Hypothalamus (tissue), 51 donors: ENCODE measurements at places on chromosomes 3 and 15.

- DNase-seq, result no peak
Measured at GRCh38 chr3:126361211-126361610, 4.0 kb upstream of the KLF15 start.

GRCh38 chr3:86029590-86029989 is 961.4 kb downstream of the VGLL3 start:
- no peak for DNase-seq

GRCh38 chr3:143552851-143553250 is 295.4 kb downstream of the SLC9A9 start:
- no peak for DNase-seq

GRCh38 chr3:143514874-143515273 is 333.4 kb downstream of the SLC9A9 start:
- DNase-seq, result no peak

- no peak for DNase-seq
Measured at GRCh38 chr3:39050029-39050428, 1.7 kb downstream of the SCN11A start.

- no peak for DNase-seq
Measured at GRCh38 chr15:70436428-70436827, 326.9 kb downstream of the UACA start.

DNA sequence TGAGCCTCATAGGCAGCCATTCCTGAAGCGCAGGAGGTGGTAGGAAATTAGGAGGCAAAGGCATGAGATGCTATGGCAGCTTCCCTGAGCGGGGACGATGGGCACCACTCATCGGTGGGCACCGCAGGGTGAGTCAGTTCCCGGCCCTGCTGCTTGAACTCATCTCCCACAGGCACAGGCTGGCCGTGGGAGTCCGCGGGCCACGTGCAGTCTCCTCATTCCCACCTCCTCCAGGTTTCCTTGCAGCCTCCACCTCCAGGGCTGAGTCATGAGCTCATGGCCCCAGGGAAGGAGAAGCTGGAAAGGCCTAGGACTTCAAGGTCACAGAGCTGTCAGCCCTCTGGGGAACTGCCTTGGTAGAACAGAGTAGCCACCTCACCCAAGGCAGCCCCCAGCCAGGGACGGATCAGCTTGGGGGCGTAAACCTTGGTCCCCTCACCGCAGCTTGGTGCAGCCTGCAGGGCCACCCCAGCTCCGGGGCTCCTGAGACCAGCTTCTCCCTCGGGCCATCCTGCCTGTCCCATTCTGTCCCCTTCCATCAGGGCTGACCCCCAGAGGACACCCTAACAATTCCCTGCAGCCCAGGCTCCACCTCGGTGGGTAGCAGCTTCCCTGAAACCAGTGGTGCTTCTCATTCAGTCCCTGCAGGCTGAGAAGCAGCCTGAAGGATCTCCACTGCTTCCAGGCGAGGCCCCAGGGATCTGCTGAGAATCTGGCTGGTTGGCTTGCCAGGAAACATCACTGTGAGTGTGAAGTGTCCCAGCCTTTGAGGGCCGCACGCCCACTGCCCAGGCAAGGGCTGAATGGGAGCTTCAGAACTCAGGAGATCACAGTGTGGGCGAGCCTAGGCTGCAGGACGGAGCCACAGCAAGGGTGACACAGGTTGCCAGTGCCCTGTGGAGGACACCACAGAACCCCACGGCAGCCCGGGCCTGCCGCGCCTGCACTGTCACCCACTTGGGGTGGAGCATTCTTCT is 150.7 kb upstream of the MEF2A start:
- no peak for DNase-seq

DNA sequence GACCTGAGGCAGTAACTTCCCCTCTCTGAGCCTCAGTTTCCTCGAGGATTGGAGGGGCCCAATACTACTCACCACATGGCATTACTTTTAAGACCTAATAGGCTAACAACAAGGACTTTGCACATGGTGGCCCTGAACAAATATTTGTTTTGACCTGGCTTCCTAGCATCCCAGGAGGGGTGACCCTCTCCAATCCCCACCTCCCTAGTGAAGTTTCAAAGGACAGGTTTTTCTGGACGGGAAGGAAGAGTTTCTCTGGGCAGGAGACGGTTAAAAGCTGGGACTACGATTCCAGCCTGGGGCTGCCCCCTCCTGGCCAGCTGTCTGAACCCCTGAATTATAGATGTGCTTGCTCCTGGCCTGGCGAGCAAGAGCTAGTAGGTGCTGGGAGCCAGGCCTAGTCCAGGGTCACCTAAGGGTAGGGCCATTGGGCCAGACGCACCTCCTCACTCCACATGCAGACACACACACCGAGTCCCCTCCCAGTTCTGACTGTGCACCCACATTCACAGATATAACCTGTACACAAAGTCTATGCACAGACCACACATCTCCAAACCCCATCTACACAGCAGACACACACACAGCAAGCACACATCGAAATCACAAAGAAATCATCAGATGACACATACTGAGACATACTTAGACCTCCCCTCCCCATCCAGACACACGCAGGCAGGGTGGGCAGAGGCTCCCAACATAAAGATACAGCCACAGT is 2.7 kb upstream of the ISL2 start:
- DNase-seq, result no peak

- DNase-seq, result peak; percentile 37
Measured at GRCh38 chr15:68829068-68829467, 8.4 kb upstream of the ANP32A start.

DNA sequence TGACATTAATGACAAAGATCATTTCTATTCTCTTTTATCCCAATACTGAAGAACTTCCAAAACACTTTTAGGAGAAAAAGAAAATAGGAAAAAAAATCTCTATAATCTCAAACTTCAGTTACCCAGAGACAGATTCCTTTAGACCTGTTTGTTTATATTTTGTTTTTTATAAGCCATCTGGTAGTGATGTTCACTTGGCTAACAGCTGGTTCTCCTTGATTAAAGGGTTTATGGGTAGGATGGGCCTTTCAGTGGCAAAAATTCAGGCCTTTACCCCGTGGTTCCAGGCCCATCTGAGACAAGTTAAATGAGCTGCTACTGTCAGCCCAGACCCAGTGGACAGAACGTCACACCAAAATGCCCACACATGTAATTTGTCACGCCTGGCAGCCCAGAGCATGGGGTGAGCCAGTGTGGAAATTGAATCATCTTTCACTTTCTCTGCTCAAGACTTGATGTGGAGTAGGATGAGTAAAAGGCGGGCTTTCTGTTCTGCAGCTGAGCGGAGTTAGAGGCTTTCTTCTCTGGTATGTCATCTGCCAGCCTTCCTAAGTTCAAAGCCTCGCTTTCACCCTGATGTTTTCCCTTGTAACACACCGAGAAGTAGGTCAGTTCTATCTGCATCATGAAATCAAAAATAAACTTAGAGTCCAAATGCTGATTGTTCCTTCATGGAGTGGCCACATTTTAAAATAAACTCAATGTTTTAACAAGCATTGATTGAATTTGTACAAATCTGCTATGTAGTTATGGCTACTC is 62.5 kb upstream of the SKOR1 start:
- DNase-seq, result no peak

GRCh38 chr15:68347392-68347791 is 69.8 kb downstream of the FEM1B start:
- no peak for DNase-seq

DNA sequence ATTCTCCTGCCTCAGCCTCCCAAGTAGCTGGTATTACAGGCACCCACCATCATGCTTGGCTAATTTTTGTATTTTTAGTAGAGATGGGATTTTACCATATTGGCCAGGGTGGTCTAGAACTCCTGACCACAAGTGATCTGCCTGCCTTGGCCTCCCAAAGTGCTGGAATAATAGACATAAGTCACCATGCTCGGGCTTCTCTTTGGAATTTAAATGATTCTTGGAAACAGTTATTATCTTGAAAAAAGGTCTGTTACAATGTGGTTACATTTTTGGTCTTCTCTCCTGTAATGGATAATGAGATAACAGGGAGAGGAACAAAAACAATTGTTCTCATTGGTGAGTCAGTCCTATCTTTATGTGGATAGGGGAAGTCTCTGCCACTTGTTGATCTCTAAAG is 59.8 kb upstream of the AADACL2 start:
- DNase-seq, result no peak

- no peak for DNase-seq
Measured at GRCh38 chr3:88364926-88365325, 215.2 kb downstream of the C3orf38 start.

- no peak for DNase-seq
Measured at GRCh38 chr15:93321881-93322282, 232.9 kb upstream of the RGMA start.

GRCh38 chr3:158508481-158508880 is 62.5 kb upstream of the MLF1 start:
- DNase-seq, result no peak

GRCh38 chr15:48642795-48643194 is 2.7 kb downstream of the FBN1 start:
- no peak for DNase-seq

DNA sequence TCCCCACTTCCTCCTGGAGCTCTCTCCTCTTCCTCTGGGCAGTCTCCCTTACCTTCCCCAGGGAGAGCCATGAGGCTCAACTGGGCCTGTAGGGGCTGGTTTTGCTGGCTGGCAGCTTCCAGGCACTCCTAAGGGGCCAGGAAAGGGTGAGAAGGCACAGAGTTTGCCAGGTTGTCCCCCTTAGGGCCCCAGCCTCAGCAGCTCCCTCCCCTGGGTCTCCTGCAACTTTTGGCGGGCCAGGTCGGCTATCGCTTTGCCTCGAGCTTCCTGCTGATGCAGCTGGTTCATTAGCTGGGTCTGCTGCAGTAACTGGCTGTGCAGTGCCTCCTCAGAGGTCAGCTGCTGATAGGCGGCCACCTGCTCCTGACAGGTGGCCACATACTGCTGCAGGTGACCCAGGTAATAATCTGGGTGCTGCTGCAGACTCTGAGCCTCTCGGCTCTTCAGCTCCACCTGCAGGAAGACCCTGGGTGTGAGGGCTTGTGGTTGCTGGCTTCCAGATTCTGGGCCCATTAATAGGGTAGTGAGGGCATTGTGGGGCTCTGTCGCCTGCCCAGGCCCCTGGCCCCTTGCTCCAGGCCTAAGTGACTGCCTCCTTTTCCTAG is 29.7 kb upstream of the OR4F6 start:
- DNase-seq, result no peak

DNA sequence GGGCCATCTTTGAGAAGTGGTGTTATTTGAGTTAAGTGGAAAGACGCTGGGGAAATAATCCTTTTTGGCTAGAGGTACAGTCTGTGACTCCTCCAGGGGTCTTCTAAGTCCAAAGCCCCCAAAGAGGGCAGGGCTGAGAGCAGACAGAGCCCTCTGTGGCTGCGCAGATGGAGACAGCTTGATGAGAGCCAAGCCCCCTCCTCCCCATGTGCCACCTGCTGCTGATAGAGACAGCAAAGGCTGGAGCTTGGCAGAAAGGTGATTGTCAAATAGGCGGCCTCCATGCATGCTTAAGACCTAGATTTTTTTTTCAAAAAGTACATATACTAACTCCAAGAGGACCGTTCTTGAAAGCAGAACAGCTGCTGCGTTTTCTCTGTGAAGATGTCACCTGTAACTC is 72.4 kb downstream of the CRYGS start:
- DNase-seq, result no peak

- no peak for DNase-seq
Measured at GRCh38 chr3:172562871-172563865, 39.9 kb upstream of the TNFSF10 start.

GRCh38 chr3:117671722-117672318 is 962.2 kb downstream of the TUSC7 start:
- no peak for DNase-seq

DNA sequence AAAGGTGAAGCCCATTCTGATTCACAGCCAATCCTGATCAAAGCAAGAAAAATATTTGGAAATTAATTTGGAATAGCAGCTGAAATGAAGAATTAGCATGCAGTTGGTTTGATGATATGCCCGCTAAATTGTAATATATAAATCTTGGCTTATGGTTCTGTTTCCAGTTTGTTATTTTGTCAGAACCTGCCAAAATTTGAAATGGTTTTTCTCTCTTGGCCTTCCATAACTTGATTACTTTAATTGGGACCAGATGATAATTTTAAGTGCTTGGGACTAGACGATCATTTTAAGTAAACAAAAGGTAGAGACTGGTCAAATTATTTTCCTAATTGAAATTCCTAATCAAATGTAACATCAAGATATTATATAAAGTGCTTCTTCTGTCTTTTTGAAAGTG is 842.4 kb downstream of the TBL1XR1 start:
- no peak for DNase-seq

GRCh38 chr15:28117432-28117990 is 18.4 kb upstream of the OCA2 start:
- no peak for DNase-seq

DNA sequence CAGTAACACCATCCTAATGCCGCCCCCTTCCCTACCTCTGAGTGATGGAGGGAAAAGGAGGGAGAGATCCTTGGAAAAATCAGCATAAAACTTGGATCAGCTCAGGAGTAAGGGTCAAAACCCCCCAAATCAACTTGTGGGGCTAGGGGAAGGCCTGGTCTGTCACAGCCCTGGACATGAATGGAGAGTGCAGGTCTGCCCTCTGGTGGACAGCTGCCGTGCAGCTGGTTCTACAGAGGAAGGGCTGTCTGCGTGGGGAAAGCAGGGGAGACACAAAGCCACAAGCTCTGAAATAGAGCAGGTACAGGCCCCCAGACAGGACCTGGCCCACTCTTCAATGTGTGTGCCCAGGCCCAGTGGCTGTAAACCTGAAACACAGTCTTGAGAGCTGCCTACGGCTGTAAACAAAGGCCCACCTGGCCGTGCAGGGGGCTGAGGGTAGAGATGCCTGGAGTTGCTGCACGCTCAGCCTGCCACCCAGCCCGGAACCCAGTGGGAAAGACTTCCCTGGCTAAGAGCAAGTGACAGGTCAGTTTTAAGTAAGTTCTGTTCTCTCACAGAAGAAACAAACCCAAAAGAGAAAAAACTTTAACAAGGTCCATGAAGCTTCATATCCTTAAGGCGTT is 16.4 kb downstream of the CLK3 start:
- DNase-seq, result peak; percentile 23

- no peak for DNase-seq
Measured at GRCh38 chr15:38398134-38398533, 55.8 kb upstream of the FAM98B start.

DNA sequence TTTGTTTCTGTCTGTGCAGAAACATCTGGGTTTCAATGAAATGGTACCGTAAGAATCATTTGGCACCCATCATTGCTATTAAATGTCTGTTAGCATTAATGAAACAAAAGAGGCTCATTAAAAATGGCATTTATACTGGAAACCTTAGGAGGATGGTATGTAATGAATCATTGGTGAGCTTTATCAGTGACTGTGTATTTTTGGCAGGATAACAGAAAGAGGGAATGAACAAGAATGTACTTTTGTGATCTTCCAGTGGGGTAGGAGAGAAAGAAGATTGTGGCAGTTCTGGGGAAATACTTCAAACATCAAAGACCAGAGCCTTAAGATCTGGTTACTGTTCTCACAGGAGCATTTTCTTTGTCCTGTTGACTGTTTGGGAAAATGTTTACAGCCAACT is 4.7 kb upstream of the DCBLD2 start:
- DNase-seq, result no peak

GRCh38 chr3:179037351-179037750 is 34.3 kb downstream of the ZMAT3 start:
- DNase-seq, result no peak

GRCh38 chr15:81945014-81945615 is 100.7 kb downstream of the MEX3B start:
- no peak for DNase-seq
